ENCODE measurements at places on chromosomes 4 and X.

DNA sequence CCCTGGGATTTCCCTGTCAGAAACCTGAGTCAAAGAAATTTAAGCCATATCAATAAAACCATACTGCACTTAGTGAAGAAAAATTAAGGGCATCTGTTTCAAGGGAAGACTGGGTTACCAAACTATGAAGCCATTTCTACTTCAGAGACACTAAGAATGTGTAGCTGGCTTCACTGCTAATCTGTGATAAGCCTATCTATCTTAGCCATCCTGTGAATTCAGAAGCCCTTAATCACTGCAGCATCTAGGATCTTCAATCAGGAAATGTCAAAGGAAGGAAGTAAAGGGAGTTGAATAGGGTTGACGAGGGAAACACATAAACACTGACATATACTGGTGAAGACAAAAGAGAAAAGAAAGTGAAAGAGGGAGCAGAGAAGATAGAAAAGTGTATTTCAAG, 777.6 kb upstream of the DIAPH2 start:
- no peak for DNase-seq

GRCh38 chrX:54292755-54293154, 65.1 kb downstream of the WNK3 start:
- DNase-seq, result no peak

DNA sequence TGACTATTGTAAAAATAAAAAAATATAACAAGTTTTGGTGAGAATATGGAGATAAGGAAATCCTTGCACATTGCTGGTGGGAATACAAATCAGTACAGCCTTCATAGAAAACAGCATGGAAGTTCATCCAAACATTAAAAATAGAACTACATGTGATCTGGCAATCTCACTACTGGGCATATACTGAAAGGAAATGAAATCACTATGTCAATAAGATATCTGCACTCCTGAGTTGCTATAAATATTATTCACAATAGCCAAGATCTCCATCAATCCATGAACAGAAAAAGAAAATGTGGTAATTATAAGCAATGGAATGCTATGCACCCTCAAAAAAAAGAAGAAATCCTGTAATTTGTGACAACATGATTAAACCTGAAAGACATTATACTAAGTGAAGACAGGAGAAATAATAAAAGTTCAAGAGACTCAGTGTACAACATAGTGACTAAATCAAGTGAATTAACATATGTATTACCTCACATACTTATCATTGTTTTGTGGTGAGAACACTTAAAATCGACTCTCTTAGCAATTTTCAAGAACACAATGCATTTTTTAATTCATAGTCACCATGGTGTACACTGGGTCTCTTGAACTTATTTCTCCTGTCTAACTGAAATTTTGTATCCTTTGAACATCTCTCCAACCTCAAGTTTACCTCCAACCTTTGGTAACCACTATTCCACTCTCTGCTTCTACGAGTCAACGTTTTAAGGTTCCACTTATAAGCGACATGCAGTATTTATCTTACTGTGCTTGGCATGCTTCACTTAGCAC, 1703.7 kb upstream of the AGA start:
- DNase-seq, result peak; percentile 46

GRCh38 chr4:152020073-152020472, 259.3 kb upstream of the GATB start:
- no peak for DNase-seq

DNA sequence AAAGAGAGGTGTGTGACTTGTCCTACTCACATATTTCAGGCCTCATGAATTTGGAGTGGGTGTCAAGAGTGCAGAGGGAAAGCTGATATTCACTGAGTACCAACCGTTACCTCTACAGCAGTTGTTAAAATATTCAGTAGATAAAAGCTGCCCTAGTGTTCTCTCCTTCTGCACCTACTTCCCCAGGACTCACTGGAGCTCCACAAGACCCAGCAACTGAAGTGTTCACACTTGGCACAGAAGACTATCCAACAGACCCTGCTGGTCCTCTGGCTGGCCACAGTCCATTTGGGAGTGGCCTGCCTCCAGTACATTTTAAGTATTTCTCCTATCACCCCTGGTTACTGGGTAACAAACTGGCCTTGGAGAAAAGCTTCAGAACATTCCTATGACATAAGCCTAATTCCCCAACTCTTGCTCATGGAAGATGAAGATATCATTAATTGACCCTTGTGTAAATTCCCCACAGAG, 70.8 kb downstream of the PPARGC1A start:
- peak; percentile 91 for DNase-seq

Measured in renal cortical epithelial cell (primary cell).